H9 (cell line): ENCODE measurements at places on chromosomes 13 and 19. TPM values are rescaled to one million over a fixed set of nuclear protein-coding genes. Genes with fewer than 3 reads are reported as not detected.

DNA sequence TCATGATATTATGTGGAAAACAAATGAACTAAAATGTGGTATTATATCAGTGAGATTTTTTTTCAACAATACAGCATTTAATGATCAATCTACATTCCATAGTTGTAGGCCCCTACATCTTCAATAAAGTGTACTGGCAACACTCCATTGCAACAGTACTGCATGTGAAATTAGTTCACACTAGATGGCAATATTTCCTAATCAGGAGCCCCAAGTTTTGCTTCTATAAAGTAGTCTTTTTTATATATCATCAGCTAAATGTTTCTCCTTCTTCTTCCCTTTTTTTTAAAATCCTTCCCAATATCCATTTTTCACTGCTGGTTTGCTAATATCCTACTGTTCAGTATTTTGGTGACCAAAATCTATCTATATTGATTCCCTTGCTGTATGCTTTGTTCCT, 528.3 kb upstream of the ATXN8OS start:
- H3K4me1 ChIP-seq, result no peaks in the 10 kb centered on the region
- no peak overlapping the region for H3K27ac ChIP-seq
- no peaks in the 10 kb centered on the region; the same call in 1 of the 2 replicates for H3K36me3 ChIP-seq
- H3K4me3 ChIP-seq, result no peak overlapping the region

DNA sequence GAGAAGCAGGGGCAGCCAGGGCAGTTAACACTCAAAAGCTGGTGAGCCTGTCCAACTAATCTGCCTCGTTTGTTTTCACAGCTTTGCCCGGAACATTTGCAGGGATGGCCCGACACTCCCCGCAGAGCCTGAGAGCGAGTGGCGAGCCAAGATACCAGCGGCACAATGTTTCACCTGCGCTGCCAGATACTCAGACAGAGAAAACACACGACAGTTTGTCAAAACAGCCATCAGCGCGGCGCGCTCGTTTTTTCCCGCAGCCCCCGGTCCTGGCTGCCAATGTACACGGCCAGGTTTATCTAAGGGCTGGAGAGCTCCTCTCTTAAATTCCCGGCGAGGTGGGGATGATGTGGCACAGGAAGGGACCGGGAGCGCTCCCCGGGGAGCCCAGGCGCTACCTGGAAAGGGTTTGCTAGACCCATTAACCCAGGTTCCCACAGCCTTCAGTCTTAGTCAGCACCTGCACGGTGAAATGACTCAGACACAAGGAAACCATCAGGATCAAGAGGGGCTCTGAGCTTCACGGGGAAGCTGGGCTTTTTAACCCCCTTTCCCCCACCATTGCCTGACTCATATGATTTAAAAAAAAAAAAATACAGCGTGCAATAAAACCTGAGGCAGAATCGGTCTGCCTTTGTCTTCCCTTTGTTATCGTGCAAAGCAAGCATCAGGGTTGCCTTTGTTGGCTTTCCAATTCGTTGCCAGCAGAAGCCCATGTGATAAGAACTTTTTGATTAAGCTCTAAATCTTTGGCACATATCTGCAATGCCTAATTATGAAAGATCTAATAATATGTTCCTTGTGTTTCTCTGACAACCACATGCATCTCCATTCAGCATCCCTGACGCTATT, 186.2 kb downstream of the EFNB2 start:
- H3K36me3 ChIP-seq, result no peaks in the 10 kb centered on the region
- H3K27me3 ChIP-seq, result no peaks in the 10 kb centered on the region
- no peaks in the 10 kb centered on the region; the same call in 1 of the 2 replicates for H3K4me1 ChIP-seq
- H3K27ac ChIP-seq, result no peak overlapping the region

- H3K4me3 ChIP-seq, result no peak overlapping the region
- H3K27ac ChIP-seq, result no peak overlapping the region
- DNase-seq, result peak; percentile 95
- no peaks in the 10 kb centered on the region for H3K36me3 ChIP-seq
- no peaks in the 10 kb centered on the region for H3K27me3 ChIP-seq
- no peaks in the 10 kb centered on the region for H3K4me1 ChIP-seq
Measured at GRCh38 chr13:111344471-111345191, 24.2 kb downstream of the TEX29 start.

DNA sequence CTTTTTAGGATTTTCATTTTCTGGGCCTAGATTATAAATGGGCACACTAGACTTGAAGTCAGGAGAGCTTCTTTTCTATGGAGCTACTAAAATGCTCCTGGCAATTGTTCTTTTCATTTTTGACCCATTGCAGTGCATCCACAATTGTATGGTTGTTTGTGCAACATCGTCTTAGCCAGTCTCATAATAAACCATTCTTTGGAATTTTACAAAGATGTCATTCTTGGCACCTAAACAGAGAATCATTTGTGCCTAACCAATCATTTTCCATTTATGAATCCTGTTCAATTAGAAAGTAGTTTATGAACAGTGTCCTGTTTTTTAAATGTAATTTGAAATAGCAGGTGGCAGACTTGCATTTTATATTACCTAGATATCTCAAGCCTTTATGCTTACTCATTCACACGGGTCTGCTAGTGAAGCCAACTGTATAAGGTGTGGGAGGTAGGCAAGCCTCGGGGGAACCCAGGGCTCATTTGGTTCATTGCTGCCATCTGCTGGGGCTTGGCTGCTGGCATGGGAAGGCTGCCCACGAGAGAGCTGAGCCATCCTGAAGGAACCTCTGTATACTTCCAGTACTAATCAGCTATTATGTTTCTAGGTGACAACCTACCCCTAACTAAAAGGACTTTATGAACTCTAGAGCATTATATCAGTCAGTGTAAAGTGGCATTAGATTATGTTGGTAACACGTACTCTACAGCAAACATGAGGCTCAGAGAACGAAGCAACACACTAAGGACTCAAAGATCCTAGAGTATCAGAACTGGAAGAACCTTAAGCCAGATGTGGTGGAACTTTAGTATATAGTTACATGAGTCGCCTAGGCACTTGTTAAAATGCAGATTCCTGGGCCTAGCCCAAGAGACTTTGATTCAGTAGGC, 60.0 kb downstream of the TPT1 start:
- H3K36me3 ChIP-seq, result peaks cover 14% of the 10 kb centered on the region
- H3K4me3 ChIP-seq, result no peak overlapping the region
- H3K4me1 ChIP-seq, result no peaks in the 10 kb centered on the region
- DNase-seq, result peak; percentile 68
- H3K27ac ChIP-seq, result no peak overlapping the region

- no peaks in the 10 kb centered on the region; the same call in 2 of the 3 replicates for H3K36me3 ChIP-seq
- H3K4me1 ChIP-seq, result no peaks in the 10 kb centered on the region
- H3K4me3 ChIP-seq, result no peak overlapping the region
- no peak for DNase-seq
- H3K27me3 ChIP-seq, result no peaks in the 10 kb centered on the region
- H3K27ac ChIP-seq, result no peak overlapping the region
Measured at GRCh38 chr13:76647550-76647949, 238.7 kb downstream of the KCTD12 start.

DNA sequence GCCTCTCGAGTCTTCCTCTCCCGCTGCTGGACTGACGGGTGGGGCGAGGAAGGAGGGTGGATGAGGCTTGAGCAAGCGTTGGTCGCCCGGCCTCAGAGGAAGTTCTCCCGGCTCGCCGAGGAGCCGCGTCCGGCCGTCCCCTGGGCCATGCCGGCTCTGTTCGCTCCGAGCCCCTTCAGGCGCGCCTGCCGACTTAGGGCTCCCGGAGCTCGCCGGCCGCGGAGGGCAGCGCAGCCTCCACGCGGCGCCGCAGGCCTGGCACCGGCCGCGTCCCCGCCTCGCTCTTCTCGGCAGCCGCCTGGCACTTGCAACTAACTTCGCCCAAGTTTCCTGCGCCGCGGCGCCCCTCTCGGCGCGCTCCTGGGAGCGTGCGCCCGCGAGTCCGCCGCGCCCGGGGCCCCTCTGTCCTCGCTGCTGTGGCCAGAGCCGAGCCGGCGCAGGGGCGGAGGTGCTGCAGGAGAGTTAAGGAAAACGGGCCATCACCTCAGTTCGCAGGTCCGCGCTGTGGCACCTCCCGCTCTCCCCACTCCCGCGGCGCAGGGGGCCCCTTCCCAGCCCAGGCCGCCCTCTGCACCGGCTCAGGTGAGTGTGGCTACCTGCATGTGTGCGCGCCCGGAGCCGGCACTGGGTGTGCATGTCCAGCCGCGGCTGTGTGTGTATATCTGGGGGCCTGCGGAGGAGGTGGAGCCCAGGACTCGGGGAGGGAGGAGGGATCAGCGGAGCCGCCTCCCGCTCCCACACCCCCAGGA, 641 bp upstream of the SOX21 start:
- peaks cover 30% of the 10 kb centered on the region; the same call in 1 of the 2 replicates for H3K27me3 ChIP-seq
- DNase-seq, result peak; percentile 64
- H3K36me3 ChIP-seq, result no peaks in the 10 kb centered on the region; the same call in 2 of the 3 replicates
- H3K4me3 ChIP-seq, result peak overlapping the region; percentile 89
- no peak overlapping the region for H3K27ac ChIP-seq
- peaks cover 3% of the 10 kb centered on the region; the same call in 1 of the 2 replicates for H3K4me1 ChIP-seq

GRCh38 chr19:34994286-34994642, 5.9 kb upstream of the GRAMD1A start:
- H3K27ac ChIP-seq, result no peak overlapping the region
- 0 out of 2 replicates have a peak, but pooled peaks cover 1% of the 10 kb centered on the region for H3K4me1 ChIP-seq
- H3K4me3 ChIP-seq, result peak overlapping the region; percentile 21; the same call in 1 of the 3 replicates
- DNase-seq, result no peak

DNA sequence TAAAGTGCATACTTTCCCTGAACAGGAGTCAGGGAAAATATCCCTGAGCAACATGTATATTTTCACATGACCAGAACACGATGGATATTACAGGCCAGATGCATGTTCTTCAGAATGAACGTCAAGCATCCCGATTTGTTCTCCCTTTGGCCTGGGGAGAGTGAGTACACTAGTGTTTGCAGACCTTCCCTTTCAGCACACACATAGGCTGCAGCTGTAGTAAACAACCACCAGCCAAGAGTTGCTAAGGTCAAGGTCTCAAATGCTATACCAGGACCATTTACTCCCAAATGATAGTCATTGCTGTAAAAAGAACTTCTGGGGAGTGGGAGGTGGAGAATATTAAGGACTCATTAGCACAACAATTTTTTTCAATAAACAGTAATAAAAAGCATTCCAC, 3.0 kb downstream of the KLF12 start:
- no peaks in the 10 kb centered on the region; the same call in 1 of the 2 replicates for H3K4me1 ChIP-seq
- H3K27me3 ChIP-seq, result no peaks in the 10 kb centered on the region
- no peaks in the 10 kb centered on the region for H3K36me3 ChIP-seq
- no peak overlapping the region for H3K4me3 ChIP-seq
- no peak overlapping the region for H3K27ac ChIP-seq
- DNase-seq, result no peak

DNA sequence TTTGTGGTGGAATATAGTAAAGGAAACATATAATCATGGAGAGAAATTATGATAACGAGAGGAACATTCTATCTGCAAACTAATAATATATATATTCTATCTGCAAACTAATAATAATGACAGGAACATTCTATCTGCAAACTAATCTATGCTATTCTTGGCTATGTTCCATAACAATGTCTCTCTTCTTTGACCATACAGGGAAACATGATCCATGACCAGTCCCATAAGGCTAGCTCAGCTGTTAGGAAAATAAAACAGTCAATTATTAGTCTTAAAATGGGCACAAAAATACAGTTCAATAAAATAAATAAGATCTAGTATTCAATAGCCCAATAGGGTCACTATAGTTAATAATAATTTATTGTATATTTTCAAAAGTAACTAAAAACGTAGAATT, 707.8 kb upstream of the PCDH20 start:
- no peaks in the 10 kb centered on the region for H3K27me3 ChIP-seq
- H3K27ac ChIP-seq, result no peak overlapping the region
- no peak overlapping the region for H3K4me3 ChIP-seq
- no peaks in the 10 kb centered on the region for H3K4me1 ChIP-seq
- DNase-seq, result no peak

DNA sequence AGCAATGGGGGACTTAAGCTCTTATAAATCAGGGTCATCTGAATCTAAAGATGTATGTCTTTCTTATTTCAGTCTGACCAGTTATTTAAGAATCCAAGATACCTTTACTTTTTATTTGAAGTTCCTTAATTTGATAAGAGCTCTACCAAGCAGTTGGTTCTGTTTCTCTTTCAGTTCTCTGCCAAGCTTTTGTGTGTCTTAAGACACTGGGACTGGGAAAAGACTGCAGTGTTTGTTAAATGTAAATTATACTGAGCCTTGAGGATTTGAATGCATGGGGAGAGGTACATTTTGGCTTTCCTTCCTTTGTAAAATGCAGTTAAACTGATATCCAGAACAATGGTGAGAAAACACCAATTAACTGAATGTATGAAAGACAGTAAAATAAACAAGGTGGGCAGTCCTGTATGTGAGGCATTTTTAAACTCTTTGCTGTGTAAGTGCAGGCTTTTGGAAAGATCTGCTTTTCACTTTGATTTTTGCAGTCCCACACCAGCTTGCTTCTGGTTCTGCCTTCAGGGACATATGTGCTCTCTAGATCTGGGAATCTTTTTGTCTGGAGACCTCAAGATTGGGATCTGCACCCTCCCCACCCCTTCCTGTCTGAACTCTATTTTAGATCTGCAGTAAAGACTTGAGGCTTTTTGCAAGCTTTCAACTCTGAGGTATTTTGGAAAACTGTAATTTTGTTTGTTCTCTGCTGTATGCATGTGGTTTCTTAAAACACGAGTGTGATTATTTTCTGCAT, 77.6 kb downstream of the LRCH1 start:
- no peak overlapping the region for H3K27ac ChIP-seq
- H3K27me3 ChIP-seq, result no peaks in the 10 kb centered on the region
- no peak for DNase-seq
- peaks cover 3% of the 10 kb centered on the region; the same call in 1 of the 2 replicates for H3K4me1 ChIP-seq
- H3K36me3 ChIP-seq, result peaks cover 1% of the 10 kb centered on the region; the same call in 1 of the 2 replicates

DNA sequence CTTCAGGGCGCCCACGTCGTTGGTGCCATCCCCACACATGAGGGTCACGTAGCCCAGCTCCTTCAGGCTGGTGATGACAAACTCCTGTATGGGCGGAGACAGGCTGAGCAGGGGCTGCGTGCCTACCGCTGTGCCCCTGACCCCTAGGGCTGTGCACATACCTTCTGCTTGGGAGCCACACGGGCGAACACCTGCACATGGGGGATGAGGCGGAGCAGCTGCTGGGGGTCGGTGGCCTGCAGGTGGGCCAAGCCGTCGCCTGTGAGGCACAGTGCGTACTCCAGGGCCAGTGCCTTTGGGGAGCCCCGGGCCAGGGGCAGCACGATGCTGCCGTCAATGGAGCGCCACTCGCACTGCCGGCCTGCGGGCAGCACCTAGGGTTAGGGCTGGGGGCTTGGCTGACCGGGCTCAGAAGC, 6.1 kb upstream of the GMIP start:
- no peak overlapping the region for H3K27ac ChIP-seq
- H3K4me1 ChIP-seq, result no peaks in the 10 kb centered on the region
- no peak overlapping the region for H3K4me3 ChIP-seq
- no peak for DNase-seq

DNA sequence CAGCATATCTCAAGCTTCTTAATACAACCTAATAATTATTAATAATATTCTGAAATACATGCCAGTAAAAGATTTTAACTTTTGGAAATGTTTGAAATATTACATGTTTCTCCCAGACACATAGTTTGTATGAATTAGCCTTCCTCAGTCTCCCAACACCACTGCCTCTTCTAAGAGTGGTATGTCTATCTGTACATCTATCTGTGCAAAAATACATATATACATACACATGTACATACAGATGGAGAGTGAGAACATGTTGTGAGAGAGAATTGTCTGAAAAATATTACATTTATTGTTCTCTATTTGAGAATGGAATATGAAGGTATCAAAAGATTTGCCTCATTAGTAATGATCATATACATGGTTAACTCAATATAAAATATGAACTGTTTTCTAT, 1567.2 kb upstream of the PRR20A start:
- H3K27me3 ChIP-seq, result no peaks in the 10 kb centered on the region
- peaks cover 46% of the 10 kb centered on the region for H3K36me3 ChIP-seq
- no peak overlapping the region for H3K27ac ChIP-seq
- no peak overlapping the region for H3K4me3 ChIP-seq
- H3K4me1 ChIP-seq, result no peaks in the 10 kb centered on the region

NLRP5 gene
- not detected in 2 replicates for total RNA-seq

RASL11A gene
- total RNA-seq, result 2.0 and 2.7 TPM in 2 replicates

DMKN gene
- 267 and 278 TPM in 2 replicates for total RNA-seq

SMAD9 gene
- total RNA-seq, result 1.1 TPM in 2 replicates

TEAD2 gene
- total RNA-seq, result 118 and 126 TPM in 2 replicates

FGF22 gene
- 0.72 and 0.99 TPM in 2 replicates for total RNA-seq

ZNF865 gene
- total RNA-seq, result 13.8 and 14.3 TPM in 2 replicates
